Type B pancreatic cell (in vitro differentiated cells): ENCODE measurements at places on chromosomes 7 and 10. TPM values are rescaled to one million over a fixed set of nuclear protein-coding genes. Genes with fewer than 3 reads are reported as not detected.

DNA sequence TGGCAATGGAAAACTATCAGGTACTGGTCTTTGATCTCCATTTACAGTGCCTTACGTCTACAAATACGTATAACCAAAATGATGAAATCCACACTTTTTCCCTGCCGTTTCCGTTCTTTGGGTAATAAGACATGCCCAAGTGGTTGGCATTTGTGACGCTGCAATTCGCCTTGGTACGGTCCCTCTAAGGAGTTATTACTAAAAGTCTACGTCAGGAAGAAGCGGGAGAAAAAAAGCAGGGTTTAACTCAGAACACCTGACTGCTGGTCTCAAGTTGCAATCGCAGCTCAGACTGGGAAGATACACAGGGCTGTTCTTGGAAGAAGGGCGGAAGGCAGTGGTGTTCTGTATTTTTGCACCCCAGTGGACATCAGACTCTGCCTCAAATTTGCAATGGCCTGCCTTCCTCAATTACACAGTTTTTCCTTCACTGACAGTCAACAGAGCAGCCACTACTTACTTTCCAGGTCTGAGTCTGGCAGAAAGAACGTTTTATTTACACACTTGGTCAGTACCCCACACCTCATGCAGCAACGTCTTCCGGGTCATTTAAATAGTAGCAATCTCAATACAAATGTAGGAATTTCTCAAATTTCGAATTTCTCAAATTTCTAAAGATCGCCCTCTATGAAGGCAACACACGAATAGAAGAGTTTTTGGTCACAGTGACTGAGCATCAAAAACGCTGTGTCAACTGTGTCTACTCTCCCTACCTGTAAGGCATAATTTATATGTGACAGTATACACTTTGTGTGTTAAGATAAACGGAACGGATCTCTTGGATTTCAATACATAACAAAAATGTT lies 2.1 kb downstream of the BAIAP2L1 start:
- no peak for DNase-seq

GRCh38 chr10:37803269-37803668 lies 54.1 kb downstream of the ZNF248 start:
- no peak for DNase-seq

DNA sequence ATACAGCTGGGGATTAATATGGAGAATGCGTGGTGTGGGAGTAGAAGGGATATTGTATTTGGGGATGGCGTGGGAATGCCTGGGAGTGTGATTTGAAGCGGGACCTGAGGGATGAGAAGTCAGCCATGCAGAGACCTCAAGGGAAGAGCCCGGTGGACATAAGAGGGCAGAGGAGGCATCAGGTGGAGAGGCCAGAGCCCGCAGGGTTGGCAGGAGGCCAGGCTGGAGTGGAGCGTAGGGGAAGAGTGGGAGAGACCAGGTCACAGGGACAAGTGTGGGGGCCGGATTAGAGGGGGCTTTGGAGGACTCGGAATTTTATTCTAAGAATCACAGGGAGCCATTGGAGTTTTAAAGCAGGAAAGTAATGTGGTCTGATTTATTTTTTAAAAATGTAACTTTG lies 2.0 kb downstream of the NDUFB2 start:
- DNase-seq: no peak

DNA sequence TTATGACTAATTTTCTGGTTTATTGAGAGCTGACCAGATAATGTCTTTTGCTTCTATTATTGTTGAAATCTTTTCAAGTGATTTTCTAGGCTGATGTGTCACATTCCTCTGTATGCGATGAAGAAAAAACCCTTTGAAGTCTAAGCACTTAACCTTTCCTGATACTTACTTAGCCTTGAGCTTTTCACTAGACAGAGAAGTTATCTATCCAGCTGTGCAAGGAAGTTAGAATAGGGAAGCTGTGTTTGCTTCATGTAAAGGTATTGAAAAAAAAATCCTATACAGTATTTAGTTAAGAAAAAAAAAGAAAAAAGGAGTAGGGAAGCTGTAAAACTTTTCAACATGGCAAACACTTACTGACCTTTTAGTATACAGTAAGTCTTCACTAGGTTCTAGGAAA lies 117.6 kb upstream of the DNAJB12 start:
- no peak for DNase-seq

GRCh38 chr7:148433521-148434180 lies 156.9 kb upstream of the C7orf33 start:
- no peak for DNase-seq

DNA sequence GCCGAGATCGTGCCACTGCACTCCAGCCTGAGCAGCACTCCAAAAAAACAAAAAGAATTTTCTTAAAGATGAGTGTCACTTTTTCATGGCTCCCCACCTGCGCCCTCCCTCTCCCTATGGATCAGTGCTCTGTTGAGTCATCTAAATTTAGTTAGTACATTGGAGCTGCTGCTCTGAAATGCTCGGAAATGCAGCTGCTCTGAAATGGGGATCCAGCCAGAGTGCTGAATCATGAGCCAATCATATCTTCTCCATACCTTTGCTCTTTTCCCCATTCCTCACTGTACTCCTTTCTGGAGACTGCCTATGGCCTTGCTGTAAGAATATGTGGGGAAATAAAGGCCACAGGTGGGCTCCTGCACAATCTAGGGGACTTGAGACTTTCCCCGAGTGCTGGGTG lies 188.8 kb downstream of the ZNF438 start:
- no peak for DNase-seq

- no peak for DNase-seq
Measured at GRCh38 chr10:70494966-70495365, 16.4 kb downstream of the PALD1 start.

The ATG9B gene
- 33.8 and 53.2 TPM in 2 replicates for total RNA-seq

- no peak for DNase-seq
Measured at GRCh38 chr7:155809947-155810769, 2.1 kb downstream of the SHH start.

The TMEM176A gene
- 90.1 and 106 TPM in 2 replicates for total RNA-seq

- no peak for DNase-seq
Measured at GRCh38 chr7:26233902-26234511, 32.5 kb downstream of the CBX3 start.

DNA sequence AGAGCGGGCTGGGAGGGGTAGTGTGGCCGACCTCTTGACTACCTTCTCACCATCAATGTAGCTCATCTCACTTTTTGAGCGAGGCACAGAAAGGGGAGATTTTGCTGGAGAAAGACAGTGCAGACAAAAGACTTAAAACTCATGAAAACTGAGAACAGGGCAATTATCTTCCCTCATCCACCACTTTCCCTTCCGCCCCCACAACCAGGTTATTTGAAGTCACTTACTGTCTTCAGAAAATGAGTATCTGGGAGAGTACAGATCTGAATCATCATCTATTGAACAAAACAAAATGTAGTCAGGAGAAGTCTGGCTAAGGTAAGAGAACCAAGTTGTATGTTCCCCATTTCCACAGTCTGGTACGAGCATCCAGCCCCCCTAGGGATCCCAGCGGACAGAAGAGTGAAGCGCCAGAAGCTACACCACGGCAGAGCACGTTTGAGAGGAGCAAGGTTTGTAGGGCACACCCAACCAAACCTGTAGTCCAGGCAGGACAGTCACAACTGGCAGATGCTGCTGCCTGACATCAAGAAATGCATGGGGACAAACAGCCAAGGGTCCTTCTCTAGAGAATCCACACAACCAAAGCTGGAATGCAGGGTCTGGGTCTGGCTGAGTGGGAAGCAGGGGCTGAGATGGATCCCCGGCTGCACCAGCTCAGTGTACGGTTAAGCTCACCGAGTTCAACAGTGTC lies 93.4 kb upstream of the PDLIM1 start:
- DNase-seq: no peak

GRCh38 chr7:95105627-95106026 lies 198.2 kb downstream of the PPP1R9A start:
- no peak for DNase-seq

The PTPRZ1 gene
- total RNA-seq: 20.7 and 43.4 TPM in 2 replicates

DNA sequence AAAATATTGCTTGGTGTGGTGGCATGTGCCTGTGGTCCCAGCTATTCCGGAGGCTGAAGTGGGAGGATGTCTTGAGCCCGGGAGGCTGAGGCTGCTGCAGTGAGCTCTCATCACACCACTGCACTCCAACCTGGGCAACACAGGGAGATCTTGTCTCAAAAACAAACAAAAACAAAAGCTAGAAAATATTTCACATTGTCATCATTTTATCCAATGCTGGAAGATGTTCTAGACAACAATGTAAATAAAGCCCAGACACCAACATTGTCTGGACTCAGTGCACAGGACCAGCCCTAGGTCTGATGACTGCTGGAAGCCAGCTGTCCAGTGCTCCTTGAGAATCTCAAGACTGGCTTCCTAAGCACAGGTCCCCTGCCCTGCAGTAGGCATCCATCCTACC lies 13.5 kb downstream of the SEPHS1 start:
- DNase-seq: no peak

DNA sequence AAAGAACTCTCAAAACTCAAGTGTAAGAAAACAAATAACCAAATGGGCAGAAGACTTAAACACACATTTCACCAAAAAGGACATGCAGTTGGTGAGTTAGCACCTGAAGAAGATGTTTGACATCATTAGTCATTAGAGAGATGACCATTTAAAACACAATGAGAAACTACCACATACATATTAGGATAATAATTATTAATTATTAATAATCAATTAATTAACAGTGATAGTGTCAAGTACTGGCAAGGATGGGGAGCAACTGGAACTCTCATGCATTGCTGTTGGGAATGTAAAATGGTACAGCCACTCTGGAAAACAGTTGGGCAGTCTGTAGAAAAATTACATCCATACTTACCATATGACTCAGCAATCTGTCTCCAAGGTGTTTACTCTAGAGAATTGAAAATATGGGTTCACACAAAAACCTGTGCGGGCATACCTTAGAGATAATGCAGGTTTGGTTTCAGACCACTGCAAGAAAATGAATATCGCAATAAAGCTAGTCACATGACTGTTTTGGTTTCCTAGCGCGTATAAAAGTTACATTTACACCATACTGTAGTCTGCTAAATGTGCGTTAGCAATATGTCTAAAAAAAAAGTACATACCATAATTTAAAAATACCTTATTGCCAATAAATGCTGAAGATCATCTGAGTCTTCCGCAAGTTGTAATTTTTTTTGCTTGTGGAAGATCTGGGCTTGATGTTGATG lies 30.3 kb downstream of the ARID5B start:
- DNase-seq: no peak

GRCh38 chr10:45286980-45287379 lies 28.4 kb downstream of the OR13A1 start:
- no peak for DNase-seq

DNA sequence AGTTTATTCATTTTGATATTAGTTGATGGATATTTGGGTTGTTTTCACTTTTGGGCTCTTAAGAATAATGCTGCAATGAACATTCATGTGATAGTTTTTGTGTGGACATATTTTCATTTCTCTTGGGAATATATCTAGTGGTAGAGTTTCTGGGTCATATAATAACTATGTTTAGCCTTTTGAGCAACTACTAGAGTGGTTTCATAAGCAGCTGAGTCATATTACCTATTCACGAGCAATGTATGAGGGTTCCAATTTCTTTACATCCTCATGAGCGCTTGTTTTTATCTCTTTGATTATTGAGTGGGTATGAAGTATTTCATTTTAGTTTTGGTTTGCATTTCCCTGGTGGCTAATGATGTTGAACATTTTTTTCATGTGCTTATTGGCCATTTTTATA lies 182.6 kb downstream of the PON1 start:
- DNase-seq: no peak

The MTERF1 gene
- total RNA-seq: 13.1 and 18.3 TPM in 2 replicates

The LRMDA gene
- 0.62 and 2.0 TPM in 2 replicates for total RNA-seq

DNA sequence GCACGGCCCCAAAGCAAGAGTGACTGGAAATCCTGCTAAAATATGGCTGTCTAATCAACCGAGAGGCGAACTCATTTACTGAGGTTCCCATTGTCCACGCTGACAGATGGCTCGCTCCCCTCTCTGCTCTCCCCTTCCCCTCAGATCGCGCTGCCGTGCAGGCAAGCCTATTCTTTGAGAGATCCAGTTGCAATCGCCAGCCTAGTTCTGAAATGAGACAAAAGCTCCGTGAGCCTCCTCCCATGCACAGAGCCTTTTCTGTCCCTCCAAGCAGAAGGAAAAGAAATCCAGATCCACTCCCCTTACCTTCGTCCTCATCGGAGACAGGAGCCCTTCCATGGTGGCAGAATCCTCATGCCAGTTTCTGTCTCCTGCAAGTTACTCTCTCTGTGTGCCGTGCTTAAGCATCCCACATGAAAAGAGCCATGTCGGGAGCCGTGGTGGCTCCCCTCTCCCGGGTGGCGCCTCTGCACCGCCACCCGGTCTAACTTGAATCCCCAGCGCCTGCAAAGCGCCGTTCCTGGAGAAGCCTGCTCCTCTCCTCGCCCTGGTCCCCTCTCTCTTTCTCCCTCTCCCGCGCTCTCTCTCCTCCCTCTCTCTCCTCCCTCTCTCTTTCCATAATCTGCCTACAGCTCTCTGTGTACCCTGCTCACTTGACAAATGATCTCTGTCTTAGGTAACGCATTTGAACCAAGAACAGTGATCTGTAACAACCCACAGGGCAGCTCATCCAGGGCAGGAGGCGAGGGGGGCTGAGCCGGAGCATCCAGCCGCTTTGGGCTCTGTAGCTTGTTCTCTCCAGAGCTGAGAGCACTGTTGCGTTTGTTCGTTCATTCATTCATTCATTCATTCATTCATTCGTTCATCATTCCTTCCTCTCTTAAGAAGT lies 156.8 kb downstream of the FRMD4A start:
- no peak for DNase-seq

The PLEKHA8 gene
- total RNA-seq: 27.7 and 46.0 TPM in 2 replicates

The ZNF32 gene
- total RNA-seq: 30.5 and 41.8 TPM in 2 replicates

The FAM24B gene
- 1.2 TPM in 1 of 2 replicates, not detected in the other for total RNA-seq

The POU6F2 gene
- total RNA-seq: 1.4 and 2.0 TPM in 2 replicates

The PHYHIPL gene
- total RNA-seq: 14.3 and 23.8 TPM in 2 replicates

DNA sequence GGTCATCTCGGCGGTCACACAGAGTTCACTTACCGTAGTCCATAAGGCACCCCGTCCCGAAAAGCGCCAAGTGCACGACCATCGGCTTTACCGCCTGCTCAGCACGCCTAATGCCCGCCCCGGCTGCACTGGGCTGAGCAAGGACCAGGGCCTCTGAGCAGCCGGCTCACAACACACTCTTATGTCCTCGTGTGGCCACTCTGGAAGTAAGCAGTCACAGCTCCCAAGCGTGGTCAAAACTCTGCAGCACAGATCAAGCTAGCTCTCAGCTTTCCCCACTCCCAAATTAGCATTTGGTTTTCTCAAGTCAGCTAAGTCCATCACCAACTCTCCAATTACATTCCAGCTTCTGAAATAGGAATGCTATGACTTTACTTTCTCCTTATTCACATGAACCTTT lies 57.7 kb downstream of the MAD1L1 start:
- DNase-seq: no peak

GRCh38 chr10:132176623-132177500 lies 9.9 kb upstream of the DPYSL4 start:
- DNase-seq: no peak

GRCh38 chr7:46685051-46685450 lies 764.0 kb upstream of the IGFBP3 start:
- no peak for DNase-seq

GRCh38 chr10:30813872-30814481 lies 184.4 kb upstream of the LYZL2 start:
- DNase-seq: no peak

GRCh38 chr7:25031432-25031831 lies 51.5 kb upstream of the OSBPL3 start:
- no peak for DNase-seq
